ENCODE measurements at places on chromosomes 13 and 19.

GRCh38 chr19:9498183-9498902, at the start of gene ZNF560:
ZNF560 (minus strand) TSS chr19:9498616; CDS start chr19:9475313, 23,303 bp downstream.
- DNase-seq = no peak

DNA sequence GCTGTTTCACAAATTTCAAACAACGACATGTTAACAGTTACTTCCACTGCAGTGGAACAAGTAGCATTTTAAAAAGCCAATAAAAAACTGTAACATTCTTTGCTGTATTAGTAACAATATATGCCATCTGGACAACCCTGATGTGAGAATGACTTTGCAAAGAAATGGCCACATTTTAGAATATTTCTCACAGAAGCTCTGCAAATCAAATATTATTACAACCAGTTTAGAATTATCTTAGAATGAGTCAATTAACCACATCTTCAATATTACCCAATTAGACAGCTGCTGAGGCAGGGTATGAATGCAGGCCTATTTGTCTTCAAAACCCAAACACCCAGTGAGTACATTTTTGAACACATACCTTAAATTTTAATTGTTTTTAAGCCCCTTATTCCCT, 3.2 kb downstream of the ZNF699 start:
- DNase-seq = peak; percentile 76

DNA sequence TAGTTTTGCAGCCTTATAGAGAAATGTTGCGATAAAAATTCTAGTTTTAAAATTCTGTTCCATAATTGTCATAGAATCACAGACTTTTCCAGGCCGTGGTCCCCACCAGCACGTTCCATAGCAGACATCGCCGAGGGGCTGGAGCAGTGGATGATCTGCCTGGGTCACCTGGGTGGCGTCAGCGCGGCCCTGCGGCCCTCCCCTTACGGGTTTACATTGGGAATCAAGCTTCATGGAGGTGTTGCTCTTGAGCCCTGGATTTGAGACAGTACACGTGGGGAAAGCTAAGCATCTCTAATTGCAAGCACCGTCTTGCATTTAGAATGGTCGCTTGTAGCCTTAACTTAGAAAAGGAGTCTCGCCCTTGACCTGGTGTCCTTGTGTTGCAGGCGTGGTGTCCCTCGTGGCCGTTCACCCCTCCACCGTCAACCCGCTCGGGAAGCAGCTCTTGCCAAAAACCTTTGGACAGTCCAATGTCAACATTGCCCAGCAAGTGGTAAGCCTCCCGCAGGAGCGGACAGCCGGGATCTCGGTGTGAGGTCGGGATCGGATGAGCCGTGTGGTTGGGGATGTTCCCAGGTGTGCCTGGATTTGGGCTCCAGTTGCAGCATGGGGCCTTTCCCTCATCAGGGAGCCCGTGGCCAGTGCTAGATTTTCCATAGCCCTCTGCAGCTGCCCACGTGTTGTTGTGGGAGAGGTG, 35.1 kb downstream of the ATP4B start:
- no peak for DNase-seq

DNA sequence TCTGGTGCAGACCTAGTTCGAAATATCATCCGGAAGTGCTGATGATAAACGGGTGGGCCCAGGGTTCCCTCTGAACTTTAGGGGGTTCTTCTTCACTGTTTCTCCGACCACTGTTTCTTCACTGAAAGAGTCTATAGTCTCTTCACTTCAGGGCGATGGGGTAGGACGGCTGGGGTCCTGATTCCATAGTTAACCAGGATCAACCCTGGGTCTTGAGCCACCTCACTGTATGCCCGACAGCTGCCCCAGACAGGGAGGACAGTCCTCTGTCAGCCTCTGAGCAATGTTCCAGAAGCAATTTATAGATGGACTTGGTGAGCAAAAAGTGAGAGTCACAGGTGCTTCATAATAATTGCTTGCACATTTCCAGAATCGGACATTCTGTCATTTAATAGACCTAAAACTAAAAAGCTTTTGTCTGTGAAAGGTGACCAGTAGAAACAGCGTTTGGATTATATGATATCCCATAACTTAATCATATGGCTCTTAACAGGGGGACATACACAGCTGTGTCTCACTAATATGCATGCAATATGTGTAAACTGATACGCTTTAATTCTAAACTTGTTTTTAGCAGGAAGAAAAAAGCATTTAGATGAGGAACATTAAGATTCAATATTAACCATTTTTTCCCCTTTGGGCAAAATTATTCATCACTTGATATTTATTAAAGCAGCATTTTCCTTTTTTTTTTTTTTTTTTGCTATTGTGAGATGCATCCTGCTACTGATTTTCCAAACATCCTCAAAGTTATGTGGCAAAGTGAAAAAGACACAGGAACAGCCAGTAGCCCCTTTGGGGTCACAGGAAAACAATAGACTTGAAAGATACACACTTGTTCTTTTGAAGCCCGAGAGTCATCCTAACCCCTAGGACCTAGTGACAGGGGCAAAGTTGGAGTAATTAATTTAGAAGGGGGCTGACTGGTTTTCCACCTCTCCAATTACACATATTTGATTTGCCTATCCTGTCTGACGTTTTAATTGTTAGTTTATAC, 277.0 kb downstream of the ZNF536 start:
- DNase-seq = no peak

- DNase-seq = peak; percentile 47
Observed at GRCh38 chr13:99796175-99796819, 175.3 kb downstream of the ZIC5 start.
